Stimulated activated CD4-positive, alpha-beta T cell treated with anti-CD3 and anti-CD28 coated beads, Interleukin-12 subunit alpha, Interleukin-12 subunit beta, amount 100 ng/mL, for 4 hours (primary cell): ENCODE measurements at places on chromosomes 1 and 21.

DNA sequence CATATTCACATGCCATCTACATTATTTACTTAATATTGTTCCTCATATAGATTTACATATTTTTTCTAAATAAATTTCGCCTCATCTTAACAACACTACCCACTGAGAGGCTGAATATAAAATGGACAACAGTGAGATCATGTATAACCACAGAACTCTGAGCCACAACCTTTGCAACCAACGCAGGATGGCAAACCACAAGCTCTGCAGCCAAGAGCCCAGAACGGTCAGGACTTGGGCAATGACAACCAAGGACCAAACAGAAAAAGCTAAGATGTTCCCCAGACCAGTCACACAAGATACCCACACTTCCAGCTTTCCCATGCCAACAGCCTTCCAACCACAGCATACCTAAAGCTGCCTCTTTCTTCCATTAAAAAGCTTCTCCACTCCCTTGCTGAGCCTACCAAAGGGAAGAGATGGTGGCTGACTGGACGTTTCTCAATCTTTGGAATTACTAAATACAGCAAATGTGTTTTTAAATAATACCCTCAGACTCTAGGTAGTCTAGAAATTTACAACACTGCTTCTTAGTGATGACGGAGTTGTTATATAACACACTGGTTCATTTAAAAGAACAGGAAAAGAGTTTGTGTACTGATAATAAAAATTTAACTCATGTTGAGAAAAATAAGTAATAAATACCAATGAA lies 117.9 kb downstream of the AKT3 start:
- no peak for DNase-seq

- DNase-seq = no peak
Observed at GRCh38 chr21:38531591-38531990, 33.3 kb upstream of the ERG start.

- no peak for DNase-seq
Observed at GRCh38 chr1:66388913-66389312, 145.0 kb upstream of the SGIP1 start.

GRCh38 chr21:35925497-35925896 lies 134.8 kb downstream of the SETD4 start:
- no peak for DNase-seq

DNA sequence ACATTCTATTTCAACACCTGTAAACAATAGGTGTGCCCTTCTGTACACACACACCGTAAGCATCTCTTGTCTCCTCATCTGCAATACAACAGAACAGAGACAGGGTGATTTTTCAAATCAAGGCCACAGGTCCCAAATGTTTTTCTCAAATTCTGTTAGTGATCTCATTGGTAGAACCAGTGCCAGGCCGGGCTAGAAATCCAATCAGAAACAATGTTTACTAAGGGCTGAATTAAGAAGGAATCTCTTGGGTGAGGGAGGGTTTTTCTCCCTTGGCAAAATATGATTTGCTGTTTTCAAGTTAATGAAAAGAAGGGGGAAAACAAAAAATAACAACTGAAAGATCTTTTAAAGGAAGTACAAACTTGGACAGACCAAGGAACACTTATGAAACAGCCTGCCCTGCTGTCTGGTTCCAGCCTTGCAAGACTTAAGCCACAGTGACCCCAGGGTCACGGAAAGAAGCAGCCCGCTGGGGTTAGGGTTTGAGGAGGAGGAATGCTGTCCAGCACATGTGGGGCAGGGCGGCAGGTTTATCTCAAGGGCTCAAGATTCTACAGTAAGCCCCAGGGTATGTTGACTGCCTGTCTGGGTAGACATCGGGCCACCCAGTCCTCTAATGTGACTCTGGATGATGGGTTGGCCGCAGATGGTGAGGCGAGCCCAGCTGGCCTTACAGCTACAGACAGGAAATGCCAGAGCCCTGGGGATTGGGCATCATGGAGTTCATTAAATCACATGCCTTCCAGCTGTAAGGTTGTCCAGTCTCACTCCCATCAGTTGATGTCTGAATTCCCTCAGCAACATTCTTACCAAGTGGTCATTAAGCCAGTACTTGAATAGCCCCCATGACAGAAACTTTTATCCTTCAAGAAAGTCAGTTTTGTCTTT lies 73.3 kb upstream of the SLC44A3 start:
- DNase-seq = no peak

DNA sequence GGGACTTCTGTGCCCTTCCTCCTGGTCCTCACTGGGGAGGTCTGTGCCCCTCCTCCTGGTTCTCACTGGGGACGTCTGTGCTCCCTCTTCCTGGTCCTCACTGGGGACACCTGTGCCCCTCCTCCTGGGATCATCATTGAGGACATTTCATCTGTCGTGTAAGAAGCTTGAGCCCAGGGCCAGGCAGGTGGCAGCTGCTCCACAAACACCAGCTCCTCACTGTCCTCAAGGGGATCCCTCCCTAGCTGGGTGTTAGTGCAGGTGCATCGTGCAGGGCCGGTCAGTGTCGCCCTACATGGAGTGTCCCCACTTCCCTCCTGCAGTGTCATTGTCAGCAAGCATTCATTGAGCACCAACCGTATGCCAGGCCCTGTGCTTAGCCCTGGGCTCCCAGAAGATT lies 312.7 kb downstream of the PTPRU start:
- no peak for DNase-seq

GRCh38 chr1:192303029-192303428 lies 13.8 kb upstream of the RGS21 start:
- no peak for DNase-seq

GRCh38 chr21:44375281-44375651 lies 21.8 kb downstream of the TRPM2 start:
- no peak for DNase-seq

DNA sequence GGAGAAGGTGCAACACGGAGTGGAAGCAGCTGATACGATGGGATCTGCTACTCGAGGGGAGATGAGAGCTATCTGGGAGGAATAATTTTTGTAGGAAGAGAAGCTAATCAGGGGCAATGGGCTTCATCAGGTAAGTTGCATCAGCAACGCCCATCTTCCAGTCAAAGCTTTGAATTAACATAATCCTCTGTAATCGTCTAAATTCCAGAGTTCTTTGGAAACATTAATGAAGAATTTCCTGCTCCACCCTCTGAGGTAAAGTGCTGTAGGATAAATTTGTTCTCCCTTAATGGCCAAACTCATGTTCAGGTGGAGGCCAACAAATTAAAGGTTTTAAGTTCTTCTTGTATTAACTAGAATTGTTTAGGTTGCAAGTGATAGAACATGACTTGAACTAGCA lies 94.0 kb upstream of the KAZN start:
- no peak for DNase-seq

DNA sequence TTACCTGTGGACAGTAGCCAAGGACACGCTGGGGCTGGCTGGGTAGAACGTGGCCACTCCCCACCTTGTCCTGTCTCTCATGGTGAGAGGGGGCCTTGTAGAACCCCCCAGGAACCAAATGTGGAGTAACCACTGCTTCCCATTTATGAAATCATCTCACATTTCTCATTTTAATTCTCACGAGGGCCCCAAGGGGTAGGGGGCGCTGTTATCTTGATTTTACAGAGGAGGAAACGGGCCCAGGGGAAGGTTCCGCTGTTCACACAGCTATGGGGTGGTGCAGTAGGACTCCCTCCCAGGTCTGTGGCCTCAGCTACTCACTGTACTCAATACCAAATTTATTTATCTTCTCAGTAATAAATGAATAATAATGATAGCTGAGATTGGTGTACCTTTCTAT lies 5.5 kb downstream of the SMPDL3B start:
- DNase-seq = peak; percentile 62

DNA sequence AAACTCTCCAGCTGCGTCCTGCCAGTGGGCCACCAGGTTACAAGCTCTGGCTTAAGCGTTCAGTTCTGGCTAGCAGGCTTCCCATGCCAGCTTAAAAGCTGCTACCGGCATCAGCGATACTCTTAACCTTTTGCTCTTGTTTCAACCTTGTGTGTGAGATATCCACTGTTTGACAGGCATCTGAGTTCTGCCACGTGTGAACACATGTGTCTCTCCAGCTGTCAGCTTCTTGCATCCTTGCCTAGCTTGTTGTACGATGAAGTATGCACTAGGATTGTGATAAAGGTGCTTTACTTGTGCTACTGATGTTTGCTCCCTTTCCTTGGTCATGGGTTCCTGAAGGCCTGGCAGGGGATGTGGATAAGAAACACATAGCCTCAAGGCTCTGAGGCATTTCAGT lies 201.6 kb downstream of the PRDM2 start:
- DNase-seq = no peak

DNA sequence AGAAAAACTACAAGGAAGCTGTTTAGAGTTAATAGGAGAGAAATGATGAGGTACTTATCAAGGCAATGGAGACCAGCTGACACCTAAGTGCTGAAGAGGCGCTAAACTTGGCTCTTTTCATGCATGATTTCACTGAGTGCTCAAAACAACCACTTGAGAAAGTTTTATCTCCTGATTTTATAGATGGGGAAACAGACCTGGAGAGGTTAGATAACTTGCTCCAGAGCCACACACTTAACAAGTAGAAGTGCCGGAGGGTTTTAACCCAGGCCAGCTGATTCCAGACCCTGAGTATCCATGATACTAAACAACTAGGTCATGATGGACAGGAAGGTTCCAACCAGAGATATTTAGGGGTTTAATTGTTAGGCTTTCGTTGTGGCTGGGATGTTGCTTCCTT lies 25.9 kb downstream of the UBE2U start:
- no peak for DNase-seq

GRCh38 chr21:44437371-44437695 lies 18.0 kb upstream of the LRRC3 start:
- no peak for DNase-seq

DNA sequence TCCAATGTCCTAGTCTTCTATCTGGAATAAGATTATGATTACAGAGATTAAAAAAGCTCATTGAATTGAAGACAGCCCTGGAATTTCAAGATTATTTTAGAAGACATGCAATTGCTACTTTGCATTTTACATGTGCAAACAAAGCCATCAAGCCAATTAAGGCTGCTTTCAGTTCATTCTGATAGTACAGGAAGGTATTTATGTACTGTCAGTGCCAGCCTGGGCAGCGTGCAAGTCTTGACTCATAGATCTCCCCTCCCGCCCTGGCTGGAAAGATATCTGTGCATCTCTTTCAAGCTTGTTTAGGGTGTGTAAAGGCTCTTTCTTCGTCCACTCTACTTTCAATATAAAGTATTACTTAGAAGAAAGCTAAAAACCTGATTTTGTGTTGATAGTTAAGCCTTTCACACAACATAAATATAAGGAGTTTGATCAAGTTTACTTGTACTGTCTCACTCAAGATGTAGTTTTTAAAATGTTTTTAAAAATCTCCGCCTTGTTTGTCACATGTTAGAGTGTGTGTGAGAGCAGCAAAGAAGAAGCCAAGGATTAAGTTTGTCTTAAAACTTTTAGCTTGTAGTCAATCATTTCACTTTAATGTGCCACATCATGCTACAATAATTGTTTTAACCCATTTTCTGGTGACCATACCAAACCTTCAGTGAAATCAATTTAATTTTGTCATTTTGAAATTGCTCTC lies 13.6 kb upstream of the LYPLAL1 start:
- no peak for DNase-seq

- no peak for DNase-seq
Observed at GRCh38 chr1:20723537-20724363, 5.9 kb upstream of the KIF17 start.
